COR-L47 (cell line): ENCODE measurements at places on chromosomes 3 and 15.

DNA sequence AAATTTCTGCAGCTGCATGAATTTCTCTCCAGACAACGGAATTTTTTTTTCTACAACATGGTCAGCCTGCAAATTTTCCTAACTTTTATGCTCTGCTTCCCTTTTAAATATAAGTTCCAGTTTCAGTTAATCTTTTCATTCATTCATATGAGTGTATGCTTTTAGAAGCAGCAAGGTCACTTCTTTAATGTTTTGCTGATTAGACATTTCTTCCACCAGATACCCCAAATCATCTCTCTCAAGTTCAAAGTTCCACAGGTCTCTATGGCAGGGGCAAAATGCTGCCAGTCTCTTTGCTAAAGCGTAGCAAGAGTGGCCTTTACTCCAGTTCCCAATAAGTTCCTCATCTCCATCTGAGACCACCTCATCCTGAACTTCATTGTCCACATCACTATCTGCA, 205.6 kb upstream of the GRM7 start:
- DNase-seq = no peak

DNA sequence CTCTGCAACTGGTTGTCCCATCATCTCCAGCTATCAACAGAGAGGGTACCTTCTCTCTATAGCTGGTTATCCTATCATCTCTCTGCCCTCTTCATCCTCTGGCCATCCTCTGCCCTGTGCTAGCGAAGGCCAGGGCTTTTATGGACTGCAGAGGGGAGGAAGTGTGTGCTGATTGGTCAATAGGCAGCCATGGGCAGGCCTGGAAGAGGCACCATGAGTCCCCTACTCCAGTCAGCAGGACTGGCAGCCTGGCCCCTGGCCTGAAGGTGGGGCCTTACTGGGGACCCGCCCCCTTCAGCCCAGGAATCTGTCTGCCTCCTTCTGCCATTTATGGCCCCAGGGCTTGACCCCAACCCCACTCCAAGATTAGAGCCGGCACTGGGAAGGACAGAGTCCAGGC, 10.4 kb upstream of the TRIM59 start:
- DNase-seq = no peak

- no peak for DNase-seq
Measured at GRCh38 chr3:11386465-11387113, 114.4 kb downstream of the ATG7 start.

DNA sequence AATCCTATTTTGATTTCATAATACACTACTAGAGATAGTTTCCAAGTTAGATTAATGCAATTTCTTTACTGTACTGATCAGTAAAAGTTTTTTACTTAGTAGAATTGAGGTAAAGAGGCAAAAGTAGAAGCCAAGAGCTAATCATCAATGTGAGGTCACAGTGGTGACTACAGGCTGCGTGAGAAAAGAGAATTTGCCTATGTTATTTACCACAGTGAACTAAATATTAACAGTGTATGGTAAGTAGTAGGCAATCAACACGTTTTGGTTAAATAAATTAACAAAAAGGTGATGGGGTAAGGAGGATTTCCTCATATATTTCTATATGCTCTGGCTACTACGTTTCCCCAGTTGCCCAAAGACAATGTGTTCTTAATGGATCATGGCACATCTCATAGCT, 202.2 kb upstream of the CMC1 start:
- no peak for DNase-seq

GRCh38 chr15:95440712-95441111, 889.8 kb upstream of the NR2F2 start:
- no peak for DNase-seq

DNA sequence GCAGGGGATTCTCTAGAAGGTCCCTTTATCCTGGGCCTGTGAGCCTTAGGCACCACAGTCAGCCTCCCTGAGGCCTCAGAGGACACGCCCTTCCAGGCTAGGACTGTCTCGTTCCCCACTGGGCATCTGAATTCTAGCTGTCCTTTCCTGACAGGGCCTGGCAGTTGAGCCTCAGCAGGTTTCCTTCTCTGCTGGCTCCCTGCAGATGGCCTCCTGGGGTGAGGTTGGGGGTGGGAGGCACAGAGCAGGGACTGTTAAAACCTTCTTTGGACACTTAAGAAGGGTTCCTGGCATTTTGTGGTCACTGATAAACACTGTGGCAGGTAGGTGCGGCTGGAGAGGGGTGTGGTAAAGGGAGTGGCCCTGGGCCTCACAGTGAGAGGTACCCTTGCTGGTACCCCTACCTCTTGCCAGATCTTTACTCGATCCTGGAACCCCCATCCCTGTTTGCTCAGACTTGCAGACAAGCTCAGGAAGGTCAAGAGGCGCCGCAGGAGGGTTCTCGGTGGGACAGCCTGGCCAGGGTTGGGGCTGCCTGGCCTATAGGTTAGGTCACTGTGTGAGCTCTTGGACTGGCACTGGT, 8.5 kb downstream of the CLK3 start:
- no peak for DNase-seq

DNA sequence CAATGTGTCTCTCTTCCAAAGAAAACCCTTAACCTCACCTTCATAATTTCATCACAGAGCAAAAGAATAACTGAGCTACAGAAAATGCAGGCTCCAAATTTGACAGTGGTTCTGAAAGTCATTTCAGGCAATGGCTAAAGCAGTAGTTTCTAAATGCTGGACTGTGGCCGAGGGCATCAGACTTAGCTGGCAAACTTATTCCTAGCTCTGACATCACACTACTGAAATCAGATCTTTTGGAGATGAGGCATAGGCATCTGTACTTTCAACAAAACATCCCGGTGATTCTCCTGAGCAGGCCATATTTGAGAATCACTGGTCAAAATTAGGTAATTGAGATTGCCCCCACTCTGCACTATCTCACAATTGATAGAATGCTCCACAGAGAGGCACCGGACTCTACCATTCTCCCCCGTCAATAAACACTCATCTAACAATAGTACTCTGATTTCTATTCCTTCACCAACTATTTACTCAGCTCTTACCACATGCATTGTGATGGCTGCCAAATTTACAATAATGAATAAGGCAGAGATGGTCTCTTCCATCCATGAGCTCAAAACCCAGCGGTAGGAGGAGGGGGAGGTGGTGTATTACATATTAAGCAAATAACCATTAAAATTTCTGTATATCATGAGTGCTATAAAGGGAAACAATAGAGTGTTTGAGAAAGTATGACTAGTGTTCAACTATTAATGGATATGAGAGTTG, 57.3 kb upstream of the SPRED1 start:
- no peak for DNase-seq

DNA sequence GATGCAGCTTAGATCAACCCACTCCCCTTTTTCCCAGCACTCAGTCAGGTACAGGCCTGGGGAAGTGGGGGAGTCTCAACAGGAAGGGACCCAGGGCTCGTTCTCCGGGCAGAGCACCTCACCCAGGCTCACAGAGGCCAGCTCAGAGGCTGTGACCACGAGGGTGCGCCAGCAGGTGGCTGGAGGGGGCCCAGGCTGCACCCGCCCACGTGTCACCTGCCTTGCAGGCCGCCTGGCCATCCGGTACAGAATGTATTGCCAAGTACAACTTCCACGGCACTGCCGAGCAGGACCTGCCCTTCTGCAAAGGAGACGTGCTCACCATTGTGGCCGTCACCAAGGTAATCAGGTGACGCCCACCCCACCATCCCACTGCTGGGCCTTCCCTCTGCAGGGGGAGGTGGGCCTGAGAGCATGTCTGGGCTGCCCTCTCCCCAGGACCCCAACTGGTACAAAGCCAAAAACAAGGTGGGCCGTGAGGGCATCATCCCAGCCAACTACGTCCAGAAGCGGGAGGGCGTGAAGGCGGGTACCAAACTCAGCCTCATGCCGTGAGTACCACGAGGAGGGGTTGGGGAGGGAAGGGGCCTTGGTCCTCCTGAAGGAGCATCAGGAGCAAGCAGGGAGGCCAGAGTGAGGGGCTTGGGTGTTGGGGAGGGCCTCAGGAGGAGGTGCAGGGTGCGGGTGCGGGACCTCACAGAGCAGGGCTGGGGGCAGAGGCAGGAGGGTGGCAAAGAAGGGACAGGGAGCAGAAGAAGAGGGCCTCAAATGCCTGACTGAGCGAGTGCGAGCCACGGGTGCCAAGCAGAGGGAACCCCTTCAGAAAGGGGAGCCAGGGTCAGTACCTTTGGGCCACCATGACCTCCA, 14.0 kb upstream of the LMAN1L start:
- no peak for DNase-seq

- DNase-seq = no peak
Measured at GRCh38 chr3:110940055-110940454, 131.6 kb upstream of the NECTIN3 start.

- DNase-seq = no peak
Measured at GRCh38 chr15:82854554-82854953, 45.1 kb downstream of the WHAMM start.

- no peak for DNase-seq
Measured at GRCh38 chr3:150256318-150256717, 151.8 kb upstream of the TSC22D2 start.

DNA sequence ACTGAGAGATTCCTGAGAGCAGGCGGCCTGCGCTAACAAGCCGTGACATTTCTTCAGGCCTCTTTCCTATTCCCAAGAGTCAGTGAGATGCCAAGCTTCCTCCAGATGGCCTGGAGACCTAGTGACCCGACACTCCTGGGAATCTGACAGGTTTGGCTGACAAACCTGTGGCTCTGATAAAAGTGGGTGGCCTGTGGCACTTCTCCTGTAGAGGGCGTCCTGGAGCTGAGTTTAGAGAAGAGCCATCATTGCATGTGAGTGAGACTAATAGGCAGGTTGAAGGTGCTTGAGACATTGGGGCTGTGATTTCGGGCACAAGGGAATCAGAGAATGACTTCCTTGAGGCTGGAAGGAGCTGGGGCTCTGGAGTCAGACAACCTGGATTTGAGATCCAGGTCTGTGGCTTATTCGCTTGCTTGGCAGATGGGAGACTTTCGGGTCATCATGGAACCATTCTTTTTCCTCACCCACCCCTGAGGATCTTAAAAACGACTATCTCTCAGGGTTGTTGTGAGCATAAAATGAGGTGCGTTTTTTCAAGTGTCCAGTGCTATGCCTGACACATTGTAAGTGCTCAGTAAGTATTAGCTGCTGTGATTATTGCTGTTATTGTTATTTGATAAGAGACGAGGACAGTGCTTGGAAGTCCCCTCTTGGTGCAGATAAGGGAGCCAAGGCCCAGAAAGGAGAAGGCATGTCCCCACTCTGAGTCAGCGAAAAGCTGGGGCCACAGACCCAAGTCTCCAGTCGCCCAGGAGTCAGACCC, 77.2 kb downstream of the SCN10A start:
- no peak for DNase-seq

DNA sequence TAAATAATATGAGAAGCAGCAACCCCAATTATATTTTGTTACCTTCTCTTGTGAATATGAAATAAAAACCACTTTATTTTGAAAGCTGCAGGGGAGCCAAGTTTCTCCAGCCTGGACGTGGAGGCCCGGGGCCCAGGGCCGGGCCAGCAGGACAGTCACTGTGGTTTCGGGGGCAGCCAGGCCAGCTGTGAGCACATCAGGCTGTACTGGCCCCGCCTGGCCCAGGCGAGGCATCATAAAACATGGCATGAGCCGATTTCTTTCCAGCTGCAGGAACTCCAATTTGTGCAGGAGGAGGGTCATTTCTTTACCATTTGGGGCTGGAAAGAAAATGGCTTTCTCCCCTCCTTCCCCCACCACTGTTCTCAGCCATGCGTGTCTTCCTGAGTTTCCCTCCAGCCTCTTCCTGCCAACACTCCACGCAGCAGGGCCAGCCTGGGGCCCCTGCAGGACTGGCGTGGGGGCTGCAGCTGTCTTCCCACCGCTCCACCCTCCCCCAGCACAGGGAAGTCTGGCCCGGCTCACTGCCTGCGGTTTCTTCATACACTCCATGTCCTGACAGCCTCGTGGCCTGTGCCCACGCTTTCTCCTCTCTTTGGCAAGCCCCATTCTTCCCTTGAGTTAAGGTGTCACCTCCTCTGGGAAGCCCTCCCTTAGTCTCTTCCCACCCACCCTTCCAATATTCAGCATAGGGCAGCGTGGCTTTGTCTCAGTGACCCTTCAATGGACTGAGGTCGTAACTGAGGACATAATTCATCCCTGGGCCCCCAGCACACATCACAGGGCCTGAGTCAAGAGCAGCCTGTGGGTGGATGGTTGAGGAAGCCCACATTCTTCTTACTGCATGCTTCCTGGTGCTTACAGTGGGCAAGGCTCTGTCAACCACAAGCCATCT, 135.8 kb downstream of the CHSY1 start:
- DNase-seq = no peak

- no peak for DNase-seq
Measured at GRCh38 chr3:13308380-13308801, 111.7 kb downstream of the NUP210 start.

DNA sequence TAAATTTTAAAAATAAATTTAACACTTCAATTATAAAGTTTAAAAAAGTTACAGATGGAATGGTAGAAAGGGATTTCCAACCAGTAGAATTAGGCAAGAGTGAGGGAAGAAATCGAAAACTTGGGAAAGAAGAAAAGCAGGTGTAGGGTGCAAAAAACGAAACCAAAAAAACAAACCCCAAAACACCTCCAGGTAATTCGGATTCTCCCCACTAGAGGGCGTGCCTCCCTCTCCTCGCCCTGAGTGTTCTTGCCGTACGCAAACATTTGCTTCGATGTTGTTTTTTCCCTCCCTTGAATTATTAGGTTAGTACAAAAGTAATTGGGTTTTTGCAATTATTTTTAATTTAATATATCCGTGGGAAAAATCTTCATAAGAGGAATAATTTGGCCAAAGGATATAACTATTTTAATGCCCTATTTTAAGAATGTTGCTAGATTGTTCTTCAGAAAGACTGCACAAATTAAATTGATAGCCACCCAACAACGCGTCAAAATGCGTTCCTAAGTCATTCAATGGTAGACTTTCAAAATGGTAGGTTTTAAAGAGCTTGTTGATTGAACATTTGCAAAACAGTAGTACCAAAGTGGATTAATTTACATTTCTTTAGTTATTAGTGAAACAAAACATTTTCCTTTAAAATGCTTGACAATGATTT, 63.7 kb downstream of the SLC30A4 start:
- peak; percentile 6 for DNase-seq

DNA sequence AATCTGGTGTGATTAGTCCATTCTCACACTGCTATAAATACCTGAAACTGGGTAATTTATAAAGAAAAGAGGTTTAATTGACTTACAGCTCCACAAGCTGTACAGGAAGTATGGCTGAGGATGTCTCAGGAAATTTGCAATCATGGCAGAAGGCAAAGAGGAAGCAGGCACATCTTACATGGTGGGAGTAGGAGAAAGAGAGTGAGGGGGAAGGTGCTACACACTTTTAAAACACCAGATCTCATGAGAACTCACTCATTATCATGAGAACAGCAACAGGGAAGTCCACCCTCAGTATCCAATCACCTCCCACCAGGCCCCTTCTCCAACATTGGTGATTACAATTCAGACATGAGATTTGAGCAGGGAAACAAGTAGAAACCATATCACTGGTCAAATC, 24.0 kb upstream of the ACP3 start:
- DNase-seq = no peak

DNA sequence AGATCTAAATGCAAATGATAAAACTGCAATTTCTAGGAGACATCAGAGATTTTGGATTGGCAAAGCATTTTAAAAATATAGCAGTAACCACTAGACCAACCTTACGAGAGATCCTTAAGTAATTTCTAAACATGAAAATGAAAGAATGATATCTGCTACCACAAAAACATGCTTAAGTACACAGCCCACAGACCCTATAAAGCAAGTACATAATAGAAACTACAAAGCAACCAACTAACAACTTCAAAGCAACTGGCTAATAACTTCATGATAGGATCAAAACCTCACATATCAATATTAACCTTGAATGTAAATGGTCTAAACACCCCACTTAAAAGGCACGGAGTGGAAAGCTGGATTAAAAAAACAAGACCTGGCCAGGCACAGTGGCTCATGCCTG, 209.9 kb upstream of the SOX14 start:
- no peak for DNase-seq

- DNase-seq = no peak
Measured at GRCh38 chr3:153233986-153234385, 72.0 kb downstream of the RAP2B start.
